A549 (cell line): ENCODE measurements at places on chromosomes 13 and 19.

DNA sequence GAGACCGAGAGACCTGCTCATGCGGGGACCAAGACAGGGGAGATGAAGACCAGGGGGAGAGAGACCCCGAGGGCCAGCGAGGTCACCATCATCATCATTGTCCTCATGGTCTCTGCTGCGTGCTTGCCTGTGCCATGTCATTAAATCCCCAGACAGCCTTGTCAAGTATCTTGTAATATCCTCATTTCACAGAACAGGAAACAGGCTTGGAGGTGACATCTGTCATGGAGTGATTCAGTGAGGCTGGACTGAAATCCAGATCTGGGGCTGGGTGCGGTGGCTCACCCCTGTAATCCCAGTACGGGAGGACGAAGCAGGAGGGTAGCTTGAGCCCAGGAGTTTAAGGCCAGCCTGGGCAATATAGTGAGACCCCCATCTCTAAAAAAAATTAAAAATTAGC, 5.9 kb upstream of the NANOS2 start:
- DNase-seq, result no peak

GRCh38 chr19:20279516-20279915, 112.5 kb downstream of the ZNF486 start:
- DNase-seq, result no peak

DNA sequence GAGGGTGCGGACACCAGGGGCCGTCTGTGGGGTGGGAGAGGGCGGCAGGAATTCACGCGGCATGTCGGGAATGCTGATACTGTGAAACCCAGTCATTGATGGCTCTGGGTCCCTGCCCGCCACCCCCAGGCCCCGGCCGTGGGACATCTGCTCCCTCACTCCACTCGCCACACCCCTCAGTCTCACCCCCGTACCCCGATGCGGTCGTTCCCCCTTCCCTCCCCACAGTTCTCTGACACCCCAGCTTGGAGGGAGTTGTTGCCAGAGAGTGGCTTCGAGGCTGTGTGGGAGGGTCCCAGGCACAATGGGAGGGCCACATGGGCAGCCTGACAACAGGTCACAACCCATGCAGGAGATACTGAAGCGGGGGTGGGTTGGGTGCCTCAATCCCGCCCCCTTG, 1.8 kb downstream of the MAG start:
- DNase-seq, result no peak

DNA sequence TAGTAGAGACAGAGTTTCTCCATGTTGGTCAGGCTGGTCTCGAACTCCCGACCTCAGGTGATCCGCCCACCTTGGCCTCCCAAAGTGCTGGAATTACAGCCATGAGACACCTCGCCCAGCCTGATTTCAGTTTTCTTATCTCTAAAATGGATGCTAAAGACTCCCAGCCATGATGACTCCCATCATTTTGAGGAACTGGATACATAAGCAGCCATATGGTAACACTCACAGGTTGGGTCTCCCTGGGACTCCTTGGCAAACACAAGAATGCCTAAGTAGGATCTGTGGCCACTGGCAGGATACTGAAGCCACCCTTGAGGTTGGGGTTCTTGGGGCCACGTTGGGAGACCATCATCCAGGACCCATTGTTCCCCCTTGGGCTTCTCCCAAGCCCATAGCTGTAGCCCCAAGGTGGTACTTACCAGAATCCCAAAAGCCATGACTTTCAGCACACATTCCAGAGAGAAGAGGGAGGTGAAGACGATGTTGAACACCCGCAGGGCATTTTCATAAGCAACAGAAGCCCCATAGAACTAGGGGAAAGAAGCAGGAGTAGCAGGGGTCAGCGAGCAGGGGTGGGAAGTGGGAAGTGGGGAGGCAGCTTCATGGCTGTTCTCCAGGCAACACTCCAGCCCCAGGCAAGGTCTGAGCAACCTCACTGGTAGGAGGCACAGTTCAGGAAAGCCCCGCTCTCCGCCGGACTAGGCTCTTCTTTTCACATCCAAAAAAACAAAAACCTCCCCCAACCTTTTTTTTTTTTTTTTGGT, 102.5 kb downstream of the IER2 start:
- no peak for DNase-seq

DNA sequence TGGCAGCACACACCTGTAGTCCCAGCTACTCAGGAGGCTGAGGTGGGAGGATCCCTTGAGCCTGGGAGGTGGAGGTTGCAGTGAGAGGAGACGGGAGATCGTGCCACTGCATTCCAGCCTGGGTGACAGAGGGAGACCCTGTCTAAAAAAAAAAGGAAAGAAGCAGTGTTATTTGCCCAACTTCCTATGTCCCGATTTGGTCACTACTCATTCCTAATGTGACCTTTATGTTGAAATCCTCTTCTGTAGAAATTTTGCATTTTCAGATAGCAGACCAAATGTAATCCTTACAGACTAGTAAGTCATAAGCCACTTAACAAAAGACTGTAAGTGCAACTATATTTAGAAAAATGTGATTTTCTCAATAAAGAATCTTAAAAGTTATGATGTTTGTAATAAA, 18.2 kb upstream of the STK24 start:
- DNase-seq, result no peak

- DNase-seq, result no peak
These were observed 139.9 kb downstream of the PCDH20 start for GRCh38 chr13:61275736-61276135.

DNA sequence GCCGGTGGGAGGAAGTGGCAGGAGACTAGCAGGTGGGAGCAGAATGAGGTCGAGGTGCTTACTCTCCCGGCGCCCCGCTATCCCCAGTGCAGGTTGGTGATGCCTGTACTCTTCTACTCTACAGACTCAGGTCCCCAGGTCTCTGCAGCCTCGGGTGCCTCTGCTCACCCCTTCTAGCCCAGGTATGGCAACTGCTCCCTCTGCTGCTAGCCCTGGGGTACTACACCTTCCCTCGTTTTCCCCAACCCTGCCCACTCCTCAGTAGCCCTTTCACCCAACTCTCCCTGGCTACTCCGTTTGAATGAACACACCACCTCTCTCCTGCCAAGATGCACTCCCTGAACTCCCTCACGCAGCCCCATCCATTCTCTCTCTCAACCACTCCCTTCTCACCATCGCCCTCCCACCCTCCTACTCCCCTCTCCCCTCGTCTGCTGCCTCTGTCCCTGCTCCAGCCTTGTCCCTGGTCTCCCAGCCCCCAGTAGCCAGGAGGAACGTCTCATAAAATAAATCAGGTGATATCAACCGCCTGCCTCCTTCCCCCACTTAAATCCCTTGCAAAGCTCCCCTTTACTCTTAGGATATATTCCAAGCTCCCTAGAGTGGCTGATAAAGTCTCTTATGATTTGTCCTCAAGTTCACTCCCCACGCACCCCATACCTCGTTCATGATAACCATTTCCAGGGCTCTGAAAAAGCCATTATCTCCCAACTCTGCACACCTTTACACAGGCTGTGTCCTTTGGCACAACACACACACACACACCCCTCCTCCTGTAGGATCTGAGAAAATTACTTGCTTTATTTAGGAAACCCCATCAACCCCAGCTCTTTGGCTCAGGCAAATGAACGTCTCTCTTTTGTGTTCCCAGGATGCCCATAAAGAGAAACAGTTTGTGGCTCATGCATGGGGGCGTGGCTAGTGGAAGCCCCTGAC, 8.2 kb upstream of the MEIS3 start:
- peak; percentile 79 for DNase-seq

DNA sequence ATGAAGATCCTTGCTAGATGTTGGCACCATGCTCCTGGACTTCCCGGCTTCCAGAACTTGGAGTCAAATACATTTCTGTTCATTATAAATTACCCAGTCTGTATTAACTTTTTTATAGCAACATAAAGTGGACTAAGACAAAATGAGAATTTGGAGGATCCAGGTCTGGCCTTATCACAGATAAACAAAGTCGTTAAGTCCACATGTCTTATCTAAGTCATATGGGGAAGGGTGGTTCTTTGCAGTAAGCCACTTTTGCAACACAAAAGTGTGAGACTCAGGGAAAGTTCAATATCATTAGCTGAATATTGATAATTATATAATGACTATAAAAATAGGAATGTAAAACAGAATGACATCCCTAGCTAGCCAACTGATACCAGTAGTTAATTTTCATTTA, 91.6 kb upstream of the SIAH3 start:
- DNase-seq, result no peak

- DNase-seq, result no peak
These were observed 107.0 kb downstream of the ZNF486 start for GRCh38 chr19:20273951-20274570.

DNA sequence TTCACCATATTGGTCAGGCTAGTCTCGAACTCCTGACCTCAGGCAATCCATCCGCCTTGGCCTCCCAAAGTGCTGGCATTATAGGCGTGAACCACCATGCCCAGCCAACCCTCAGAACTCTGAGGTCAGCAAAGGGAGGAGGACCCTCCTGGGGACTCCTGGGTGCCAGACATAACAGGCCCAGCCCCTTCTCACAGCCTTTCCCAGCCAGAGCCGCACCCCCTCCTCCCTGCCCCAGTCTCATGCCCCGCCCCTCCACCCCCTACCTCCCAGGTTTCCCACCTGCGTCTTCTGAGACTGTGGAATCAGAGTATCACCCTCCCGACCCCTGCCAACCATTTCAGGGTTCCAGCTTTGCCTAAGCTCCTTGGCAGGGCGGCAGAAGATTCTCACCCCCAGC, 5.2 kb downstream of the IGLON5 start:
- no peak for DNase-seq

GRCh38 chr19:610801-611480, 21.3 kb downstream of the HCN2 start:
- no peak for DNase-seq

DNA sequence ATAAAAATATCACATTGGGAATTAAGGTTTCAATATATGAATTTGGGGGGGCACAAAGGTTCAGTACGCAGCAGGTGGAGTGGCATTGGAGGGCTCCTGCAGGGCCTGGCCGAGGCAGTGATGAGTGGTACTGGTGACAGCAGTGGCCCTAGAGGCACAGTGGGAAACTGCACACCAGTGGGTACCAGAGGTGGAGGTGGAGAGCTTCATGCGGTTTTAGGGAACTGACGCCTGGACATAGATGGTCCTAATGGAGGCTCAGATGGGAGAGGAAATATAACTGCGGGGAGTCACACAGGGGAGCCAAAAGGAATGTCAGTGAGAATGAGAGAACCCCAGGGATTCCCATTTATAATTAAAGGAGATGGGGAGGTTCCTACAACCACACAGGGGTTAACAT, 156.2 kb downstream of the COG6 start:
- no peak for DNase-seq

DNA sequence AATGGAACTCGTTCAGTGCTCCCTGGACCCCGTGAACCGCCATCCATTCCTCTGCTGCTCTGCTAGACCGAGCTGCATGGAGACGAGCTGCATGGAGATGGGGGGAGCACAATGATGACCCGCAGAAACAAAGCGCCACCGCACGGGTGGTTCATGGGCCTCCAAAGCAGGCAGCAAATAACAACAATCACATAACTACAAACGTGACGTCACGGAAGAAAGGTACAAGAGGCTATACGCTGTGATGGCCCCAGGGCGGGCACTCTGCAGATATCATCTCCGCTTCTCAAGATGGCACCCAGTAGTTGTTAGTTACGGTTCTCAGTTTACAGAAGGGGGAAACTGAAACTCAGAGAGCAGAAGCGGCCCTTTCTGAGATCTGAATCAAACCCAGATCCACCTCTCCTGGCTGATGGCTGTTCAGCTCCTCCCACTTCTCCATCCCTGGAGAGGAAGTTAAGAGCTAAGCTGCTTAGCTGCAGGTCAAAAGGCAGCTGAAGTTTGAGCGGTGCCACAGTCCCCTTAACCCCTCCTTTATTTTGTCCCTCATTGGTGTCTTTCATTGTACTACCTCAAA, 1.7 kb downstream of the ATP13A1 start:
- DNase-seq, result no peak

DNA sequence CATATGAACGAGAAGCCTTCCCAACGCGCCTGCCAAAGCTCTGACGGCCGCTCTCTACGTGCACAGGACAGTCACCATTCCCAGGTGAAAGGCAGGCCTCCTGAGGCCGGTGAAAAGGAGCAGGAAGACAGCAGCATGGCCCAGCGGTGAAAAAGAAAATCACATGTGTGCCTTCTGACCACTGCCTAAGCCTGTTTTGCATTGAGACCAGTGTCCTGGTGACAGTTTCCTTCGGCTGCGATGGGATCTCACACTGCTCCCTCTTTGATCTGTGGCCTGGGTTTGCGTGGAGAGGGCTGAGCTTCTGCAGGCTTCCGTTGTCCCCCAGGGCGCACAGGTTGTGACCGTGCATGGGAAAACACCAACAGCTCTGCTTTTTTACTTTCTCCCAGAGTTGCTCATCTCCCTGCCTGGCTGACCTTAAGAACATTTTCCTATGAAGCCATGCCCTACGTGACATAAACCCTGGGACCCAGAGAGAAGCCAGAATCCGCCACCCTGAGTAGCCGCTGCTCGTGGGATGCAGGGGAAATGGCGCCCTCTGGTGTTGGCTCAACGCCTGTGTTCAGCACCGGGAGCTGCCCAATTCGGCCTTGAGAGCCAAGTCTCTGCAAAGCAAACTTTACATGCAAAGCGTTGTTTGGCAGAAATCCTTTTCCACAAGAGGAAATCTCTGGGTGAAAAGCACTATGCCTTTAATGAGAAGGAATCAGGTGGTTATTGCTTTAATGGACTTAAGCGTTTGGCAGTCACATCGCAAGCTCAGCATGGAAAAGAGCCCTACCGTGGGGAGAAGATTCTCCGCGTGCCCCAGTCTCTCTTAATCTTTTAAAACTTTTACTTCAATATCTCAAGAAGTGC, 112.2 kb upstream of the GPR12 start:
- DNase-seq, result peak; percentile 36

- peak; percentile 89 for DNase-seq
These were observed 20.8 kb downstream of the NOVA2 start for GRCh38 chr19:45952686-45953505.

- peak; percentile 80 for DNase-seq
These were observed 2.5 kb upstream of the EEF2 start for GRCh38 chr19:3987619-3988371.

GRCh38 chr13:62879071-62879470, 1463.4 kb upstream of the PCDH20 start:
- DNase-seq, result no peak

DNA sequence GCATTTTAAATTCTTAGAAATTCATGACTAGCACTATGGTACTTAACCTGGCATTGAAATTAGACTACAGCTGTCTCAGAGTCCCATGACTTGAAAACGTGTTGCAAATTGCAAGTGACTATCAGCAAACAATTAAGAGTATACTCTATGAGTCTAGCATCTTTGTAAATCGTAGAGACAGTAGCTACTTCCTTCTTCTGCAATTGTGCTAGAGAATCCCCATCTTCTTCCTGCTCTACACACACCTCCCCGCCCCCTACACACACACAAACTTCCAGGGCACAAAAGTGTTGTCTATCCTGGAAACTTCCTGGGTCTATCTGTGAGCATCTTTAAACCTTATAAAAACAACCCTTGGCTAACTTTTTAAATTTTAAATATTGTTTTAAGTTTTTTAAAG, 35.2 kb upstream of the MIR17HG start:
- no peak for DNase-seq

GRCh38 chr13:30257468-30258099, 49.8 kb downstream of the KATNAL1 start:
- no peak for DNase-seq
